ENCODE measurements at places on chromosomes 2 and 18.
A peak's percentile ranks its signal among the peaks of the same experiment; 100 is the strongest.

GRCh38 chr2:209946539-209946938 lies 55.9 kb upstream of the RPE start:
- peak; percentile 89 for ATAC-seq

- ATAC-seq: no peak
Measured at GRCh38 chr2:68256093-68256450, 3.7 kb upstream of the PPP3R1 start.

DNA sequence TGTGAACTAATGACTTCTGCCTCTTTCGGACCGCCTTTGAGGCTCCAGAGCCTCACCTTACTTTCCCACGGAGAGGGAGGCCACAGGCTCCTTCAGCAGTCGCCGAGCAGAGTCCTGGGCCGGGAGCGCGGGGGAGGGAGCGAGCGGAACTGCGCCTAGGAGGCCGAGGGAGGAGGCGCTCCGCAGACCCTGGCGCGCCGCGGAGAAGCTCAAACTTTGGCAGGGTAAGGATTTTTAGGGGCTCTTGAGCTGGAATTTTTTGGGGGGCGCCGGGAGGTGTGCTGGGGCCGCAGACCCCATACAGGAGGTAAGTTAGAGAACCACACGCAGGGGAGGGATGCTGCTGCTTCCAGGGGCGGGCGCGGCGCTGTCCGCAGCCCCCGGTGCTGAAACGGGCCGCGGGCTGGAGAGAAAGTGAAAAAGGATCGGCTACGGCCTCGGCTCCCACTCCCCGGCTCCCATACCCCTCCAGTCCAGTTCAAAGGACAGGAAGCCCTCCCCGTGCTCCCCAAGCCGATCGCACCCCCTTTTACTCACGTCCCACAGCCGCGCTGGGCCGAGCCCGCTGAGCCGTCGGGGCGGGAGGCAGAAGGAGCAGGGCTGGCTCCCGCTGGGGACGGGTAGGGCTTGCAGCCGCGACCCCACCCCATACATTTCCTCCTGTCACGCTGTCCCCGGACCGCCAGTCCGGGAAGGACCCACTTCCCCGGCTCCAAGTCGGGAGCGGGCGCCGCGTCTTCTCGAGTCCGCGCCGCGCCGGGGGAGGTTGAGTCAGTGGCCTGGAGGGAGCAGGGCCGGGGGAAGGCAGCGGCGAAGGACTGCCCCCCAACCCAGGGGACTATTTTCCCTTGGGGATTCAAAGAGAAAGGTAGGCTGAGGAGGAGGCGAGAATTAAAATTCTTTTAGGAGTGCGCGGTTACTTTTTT lies at the start of gene CNGA3:
Gene CNGA3, plus strand, starts transcription at position 146 of the 926 bp plus-strand sequence. CDS start 23,520 bp downstream, outside the sequence.
- peak; percentile 69 for ATAC-seq

DNA sequence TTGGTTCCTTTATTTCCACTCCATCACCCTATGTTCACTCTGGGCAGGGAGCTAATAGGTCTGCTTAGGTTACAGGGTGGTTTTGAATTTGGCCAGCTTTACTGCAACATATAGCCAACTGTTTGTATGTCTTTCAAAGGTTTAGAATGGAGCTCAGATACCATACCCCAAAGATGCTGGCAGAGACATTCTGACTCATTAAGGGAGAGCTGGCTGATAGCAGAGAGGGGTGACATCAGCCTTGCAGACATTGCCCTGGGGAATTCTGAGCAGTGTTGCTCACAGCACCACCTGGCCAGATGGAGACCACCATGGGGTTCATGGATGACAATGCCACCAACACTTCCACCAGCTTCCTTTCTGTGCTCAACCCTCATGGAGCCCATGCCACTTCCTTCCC lies 2.1 kb downstream of the PROKR1 start:
- no peak for ATAC-seq

- no peak for ATAC-seq
Measured at GRCh38 chr2:30022444-30023071, 101.2 kb upstream of the ALK start.

GRCh38 chr18:46220116-46220515 lies 115.9 kb downstream of the HAUS1 start:
- peak; percentile 92 for ATAC-seq

DNA sequence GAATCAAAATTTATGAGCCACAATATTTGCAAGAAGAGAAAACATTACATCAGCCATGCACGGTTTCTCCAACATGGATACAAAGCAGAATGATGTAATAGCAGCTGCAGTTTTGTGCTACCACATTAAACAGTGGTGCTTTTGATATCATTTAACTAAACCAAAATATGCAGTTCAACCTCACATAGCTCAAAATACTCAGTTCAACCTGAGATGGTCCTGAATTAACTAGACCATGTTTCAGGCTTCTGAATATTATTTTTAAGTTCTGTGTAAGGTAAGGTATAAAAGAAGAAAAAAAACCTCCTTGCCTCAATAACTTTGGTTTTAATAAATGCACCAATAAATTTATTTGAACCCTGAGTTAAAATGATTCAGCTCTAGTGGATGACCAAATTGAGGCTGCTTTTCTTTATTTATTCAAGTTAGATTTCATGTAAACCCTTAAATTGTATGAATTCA lies 18.8 kb upstream of the TSPYL6 start:
- ATAC-seq: no peak

GRCh38 chr2:71839826-71840225 lies 307.8 kb downstream of the CYP26B1 start:
- ATAC-seq: no peak

GRCh38 chr18:42429196-42429595 lies 474.2 kb downstream of the PIK3C3 start:
- ATAC-seq: no peak

- no peak for ATAC-seq
Measured at GRCh38 chr18:56647951-56648893, 2.9 kb upstream of the WDR7 start.

DNA sequence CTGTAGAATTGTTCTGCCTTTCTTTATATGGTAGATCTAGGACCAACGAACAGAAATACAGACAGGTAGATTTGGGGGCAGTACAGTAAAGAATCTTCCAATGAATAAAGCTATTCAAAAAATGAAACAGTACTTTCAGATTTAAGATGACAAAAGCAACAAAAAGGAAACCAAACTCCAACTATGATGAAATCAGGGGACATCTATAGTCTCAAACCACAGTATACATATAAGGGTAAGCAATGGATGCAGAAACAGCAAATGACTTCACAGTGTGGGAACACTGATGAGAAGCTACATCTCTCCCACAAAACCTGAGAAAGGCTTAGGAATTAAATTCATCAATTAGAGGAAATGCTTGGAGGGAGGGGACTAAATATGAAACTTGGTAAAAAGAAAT lies 202.5 kb downstream of the CTNNA2 start:
- ATAC-seq: no peak

DNA sequence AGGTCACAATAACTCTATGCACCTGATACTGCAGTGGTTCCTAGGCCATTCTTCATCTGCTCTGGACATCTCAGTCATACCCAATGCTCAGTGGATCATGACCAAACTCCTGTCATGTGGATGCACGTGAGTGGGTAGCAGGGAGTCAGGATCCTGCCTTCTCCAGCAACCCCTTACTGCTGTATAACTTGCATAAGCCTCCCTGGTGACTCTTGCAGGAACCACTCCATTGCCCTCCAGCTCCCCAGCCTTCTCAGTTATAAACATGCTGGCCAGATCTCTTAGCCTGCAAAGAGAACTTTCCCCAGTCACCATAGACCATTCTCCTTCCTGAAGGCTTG lies 98.6 kb upstream of the ZNF397 start:
- no peak for ATAC-seq

- ATAC-seq: peak; percentile 94
Measured at GRCh38 chr2:112092286-112093041, 37.4 kb downstream of the TMEM87B start.

- no peak for ATAC-seq
Measured at GRCh38 chr18:2180586-2180985, 390.7 kb downstream of the METTL4 start.

DNA sequence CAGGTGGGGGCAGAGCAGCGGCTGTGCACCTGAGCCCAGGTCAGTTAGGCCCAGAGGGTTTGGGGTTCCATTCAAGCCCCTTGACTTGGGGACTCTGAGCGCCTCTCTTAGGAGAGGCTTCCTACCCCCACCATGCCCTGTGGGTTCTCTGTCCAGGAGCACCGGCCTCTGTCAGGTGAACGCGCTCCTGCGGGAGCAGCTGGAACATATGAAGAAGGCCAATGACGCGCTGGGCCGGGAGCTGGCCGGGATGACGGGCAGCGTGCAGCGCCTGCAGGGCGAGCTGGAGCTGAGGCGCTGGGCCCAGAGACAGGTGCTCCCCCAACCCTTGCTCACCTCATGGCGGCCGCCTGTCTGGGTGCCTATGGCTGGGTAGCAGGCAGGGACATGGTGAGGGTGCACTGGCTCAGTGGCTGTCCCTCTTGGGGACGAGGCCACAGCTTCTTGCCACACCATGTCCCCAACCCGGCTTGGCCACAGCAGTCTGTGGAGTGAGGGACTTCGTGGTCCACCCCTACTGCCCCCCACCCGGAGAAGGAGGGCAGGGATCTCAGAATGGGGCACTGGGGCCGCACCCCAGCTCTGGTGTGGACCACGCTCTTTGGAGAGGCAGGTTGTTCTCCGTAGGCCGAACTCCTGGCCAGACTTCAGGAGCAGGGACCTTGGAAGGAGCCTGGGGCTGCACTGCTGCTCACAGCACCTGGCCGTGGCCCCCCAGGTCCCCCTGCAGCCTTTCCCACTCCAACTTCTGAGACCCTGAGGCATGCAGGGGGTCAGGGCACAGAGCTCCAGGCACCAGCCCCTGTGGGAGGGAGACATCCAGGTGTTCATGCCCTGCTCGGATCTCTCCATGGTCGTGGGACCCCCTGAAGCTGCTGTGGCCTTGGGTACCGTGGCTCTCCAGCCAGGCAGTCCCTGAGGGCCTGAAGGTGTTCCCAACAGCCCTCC lies 19.7 kb downstream of the CROCC2 start:
- no peak for ATAC-seq

- no peak for ATAC-seq
Measured at GRCh38 chr2:8606226-8606625, 75.6 kb upstream of the ID2 start.

- no peak for ATAC-seq
Measured at GRCh38 chr2:37792366-37792765, 120.9 kb upstream of the CDC42EP3 start.

GRCh38 chr18:9704233-9705118 lies 3.6 kb upstream of the RAB31 start:
- ATAC-seq: no peak

DNA sequence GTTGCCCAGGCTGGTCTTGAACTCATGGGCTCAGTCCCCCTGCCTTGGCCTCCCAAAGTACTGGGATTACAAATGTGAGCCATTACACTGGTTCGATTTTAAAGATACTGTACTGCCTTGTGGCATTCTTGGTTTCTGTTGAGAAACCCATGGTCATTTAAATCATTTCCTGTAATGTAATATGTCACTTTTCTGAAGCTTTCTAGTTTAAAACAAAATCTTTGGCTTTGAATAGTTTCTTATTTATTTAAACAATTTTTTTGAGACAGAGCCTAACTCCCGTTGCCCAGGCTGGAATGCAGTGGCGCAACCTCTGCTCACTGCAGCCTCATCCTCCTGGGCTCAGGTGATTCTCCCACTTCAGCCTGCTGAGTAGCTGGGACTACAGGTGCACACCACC lies 8.9 kb downstream of the ZNF512 start:
- ATAC-seq: no peak

DNA sequence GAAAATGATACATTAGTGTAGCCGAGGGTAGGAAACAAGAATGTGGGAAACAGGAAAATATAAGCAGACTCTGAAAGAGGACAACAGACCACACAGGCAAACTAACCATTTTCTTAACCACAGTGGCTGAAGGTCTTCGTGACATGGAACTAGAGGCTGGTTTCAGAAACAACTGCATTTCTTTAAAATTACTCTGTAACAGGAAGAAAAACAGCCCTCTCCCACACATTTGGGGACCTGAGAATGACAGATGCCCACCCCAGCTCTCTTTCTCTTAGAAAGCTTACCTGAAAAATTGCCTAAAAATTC lies 13.8 kb upstream of the SLC25A52 start:
- no peak for ATAC-seq

- no peak for ATAC-seq
Measured at GRCh38 chr2:241797441-241798080, 11.4 kb upstream of the NEU4 start.

GRCh38 chr2:5026571-5027234 lies 665.5 kb upstream of the SOX11 start:
- no peak for ATAC-seq

- ATAC-seq: no peak
Measured at GRCh38 chr2:196487417-196487816, 152.1 kb upstream of the CCDC150 start.

- no peak for ATAC-seq
Measured at GRCh38 chr2:99784946-99785345, 295.1 kb upstream of the REV1 start.

- no peak for ATAC-seq
Measured at GRCh38 chr2:43131890-43132682, 94.3 kb downstream of the ZFP36L2 start.

- no peak for ATAC-seq
Measured at GRCh38 chr2:166376488-166376828, 714 bp upstream of the SCN9A start.

GRCh38 chr2:98827625-98828368 lies 96.9 kb upstream of the MGAT4A start:
- no peak for ATAC-seq

DNA sequence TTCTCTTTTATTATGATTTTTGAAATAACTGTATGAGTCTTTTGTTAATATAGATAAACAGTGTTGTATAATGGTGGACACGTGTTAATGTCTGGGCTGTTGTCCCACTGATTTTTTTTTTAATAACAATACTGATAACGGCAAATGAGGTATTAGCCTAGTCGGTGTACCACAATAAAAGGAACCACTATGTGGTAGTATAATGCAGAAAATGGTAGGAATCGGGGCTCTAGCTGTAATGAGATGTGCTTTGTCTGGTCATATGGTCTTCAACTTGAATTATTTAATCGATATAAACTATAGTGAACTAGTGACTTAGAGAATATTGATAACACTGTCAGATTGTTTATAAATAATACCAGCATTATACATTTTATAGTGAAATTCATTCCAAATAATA lies 517.9 kb upstream of the SPHKAP start:
- ATAC-seq: no peak

DNA sequence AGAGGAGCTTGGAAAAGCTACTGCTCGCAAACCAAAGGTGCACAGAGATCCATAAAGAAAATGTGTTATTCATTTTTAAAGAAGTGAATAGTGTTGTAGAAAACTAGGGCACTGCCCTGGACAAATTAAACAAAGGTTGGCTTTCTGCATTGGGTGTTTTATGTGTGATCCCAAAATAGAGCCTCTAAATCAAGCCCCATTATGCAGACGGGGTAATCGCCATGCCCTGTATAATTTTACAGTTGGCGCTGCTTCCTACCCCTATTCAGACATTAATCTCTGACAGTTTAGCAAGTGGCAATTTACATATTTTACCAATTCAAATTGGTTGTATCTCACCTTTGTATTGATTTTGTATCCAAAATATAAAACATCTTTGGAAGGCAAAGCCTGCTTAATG lies 109.1 kb downstream of the PID1 start:
- ATAC-seq: no peak

GRCh38 chr2:169664978-169665930 lies 29.0 kb downstream of the CFAP210 start:
- ATAC-seq: no peak

GRCh38 chr2:41854227-41854626 lies 193.6 kb upstream of the PKDCC start:
- no peak for ATAC-seq

Measured in SK-N-SH treated with all-trans-retinoic acid at 6 μM for 48 hours (cell line).